ENCODE measurements at places on chromosomes 4 and X.

- DNase-seq = peak; percentile 81
Measured at GRCh38 chrX:102517326-102517725, 787 bp upstream of the TMSB15A start.

DNA sequence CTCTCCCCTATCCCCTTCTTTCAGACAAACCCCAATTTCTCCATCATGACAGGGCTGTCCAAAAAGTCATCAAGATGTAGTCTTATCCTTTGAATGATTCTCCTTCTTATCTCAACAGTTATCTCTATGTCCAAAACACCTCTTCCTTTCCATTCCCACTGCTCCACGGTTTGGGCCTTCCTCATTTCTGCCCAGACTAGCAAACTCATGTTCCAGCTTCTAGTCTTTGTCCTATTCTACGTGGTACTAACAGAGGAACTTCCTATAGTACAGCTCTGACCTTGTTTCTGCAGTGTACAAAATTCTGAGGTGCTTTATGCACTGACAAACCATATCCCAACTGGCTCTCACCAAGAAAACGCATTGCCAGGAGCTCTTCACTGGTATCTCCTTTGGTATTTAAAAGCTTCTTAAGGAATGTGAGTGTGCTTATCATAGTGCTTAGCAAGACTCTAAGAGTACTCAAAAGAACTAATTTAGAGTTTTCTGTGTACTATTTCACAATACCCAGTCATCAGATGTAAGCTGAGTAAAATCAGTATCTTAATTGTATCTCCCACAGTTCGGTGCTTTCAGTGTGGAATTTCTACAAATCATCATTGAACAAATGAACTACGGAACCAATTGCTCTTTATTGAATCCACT, 65.5 kb downstream of the MAML3 start:
- DNase-seq = peak; percentile 57

GRCh38 chr4:71878376-71878775, 94.5 kb upstream of the GC start:
- DNase-seq = no peak

DNA sequence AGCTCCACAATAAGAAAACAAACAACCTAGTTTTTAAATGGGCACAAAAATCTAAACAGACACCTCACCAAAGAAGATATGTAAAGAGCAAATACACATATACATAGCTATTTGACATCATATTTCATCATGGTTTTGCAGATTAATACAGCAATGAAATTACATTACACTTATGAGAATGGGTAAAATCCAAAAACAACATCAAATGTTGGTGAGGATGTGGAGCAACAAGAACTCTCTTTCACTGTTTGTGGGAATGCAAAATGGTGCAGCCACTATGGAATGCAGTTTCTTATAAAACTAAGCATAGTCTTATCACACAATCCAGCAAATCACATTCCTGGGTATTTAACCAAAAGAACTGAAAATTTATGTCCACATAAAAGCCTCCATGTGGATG, 25.0 kb downstream of the TLR6 start:
- DNase-seq = no peak

DNA sequence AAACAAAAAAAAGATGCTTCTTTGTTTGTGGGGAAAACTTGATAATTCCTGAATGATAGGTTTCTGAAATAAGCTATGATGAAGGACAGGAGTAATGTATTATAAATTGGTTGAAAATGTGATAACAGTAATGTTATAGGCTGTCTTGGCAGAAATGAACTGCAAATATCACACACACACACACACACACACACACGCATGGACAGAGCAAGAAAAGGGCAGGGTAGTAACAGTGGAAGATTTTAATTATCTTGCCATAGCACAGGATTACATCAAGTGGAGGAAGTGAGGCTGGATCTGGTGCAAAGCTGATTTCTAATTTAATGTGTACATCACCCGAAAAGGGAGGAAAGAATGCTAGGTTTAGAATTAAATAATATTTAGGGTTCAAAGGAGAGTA, 97.5 kb upstream of the CXXC4 start:
- no peak for DNase-seq

DNA sequence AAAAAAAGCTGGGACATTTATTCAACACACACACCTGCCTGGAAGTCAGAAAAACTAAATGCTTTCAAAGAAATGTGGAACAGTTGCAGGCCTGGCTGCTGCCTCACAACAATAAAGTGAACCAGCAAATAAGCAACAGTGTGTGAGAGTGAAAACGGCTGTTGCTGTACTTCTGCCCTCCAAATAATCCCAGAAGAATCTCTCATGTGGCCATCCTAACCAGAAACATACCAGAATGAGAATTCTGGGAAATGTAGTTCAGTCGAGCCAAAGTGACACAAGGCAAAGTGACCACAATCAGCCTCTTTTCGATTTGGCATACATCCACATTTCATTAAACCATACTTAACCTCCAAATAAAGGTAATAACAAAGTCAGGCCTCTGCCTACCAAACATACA, 204.5 kb downstream of the SLC7A11 start:
- DNase-seq = no peak

- DNase-seq = peak; percentile 84
Measured at GRCh38 chrX:12771445-12772069, 19.7 kb upstream of the PRPS2 start.

DNA sequence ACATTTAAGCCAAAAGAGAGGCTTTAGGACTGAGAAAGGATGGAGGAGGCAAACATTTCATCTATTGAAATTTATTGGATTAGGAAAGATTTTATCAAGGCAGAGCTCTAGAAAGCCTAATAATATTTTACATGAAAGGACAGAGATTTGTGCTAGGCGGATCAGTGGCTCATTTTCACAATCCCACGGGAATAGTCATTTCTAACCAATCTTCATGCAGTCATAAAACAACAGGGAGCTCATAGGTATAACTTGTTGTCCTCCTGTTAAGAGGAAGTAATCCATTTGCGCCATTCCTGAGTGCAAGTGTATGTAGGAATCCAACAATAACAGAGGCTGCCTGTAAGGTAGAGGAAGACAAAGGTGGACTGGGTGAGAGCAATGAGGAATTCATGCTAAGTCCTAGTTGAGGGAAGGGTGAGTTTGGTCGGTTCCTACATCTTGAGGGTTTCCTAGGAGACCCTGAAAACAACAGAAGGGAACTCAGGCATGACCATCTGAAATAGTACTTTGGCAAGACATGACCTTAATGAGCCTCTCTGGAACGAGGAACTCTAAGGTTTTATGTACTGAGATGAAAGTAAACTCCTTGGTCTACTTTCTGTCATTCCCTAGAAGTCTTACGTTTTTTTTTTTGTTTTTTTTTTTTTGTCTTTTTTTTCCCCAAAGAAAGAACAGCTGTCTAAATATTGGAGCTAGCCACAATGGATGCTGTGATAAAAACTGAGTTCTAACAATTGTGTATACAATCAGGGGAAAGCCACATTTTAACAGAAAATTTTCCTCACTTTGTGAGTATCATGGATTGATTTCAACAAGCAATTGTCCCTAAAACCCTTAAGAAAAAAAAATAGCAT, 89.7 kb downstream of the GEMIN8 start:
- DNase-seq = peak; percentile 49

GRCh38 chrX:39605183-39605582, 492.6 kb downstream of the BCOR start:
- no peak for DNase-seq

GRCh38 chr4:125262502-125262901, 52.3 kb upstream of the FAT4 start:
- DNase-seq = no peak

- no peak for DNase-seq
Measured at GRCh38 chr4:27720010-27720766, 859.5 kb downstream of the STIM2 start.

DNA sequence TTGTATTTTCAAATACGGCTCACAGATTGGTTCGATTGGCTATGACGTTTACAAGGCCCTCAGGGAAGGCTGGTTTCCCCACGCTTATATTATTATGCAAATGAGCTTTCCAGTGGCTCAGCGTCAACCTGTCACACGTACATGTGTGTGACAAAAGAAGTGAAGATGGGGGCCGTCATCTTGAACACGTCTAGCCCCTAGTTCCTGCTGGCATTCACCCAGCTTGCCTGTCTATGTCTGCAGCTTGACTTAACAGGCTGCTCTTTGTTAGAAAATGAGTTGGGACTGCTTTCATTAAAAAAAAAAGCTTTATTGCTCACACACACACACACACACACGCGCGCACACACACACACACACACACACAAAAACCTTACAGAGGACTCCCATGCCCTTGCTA, 283.6 kb upstream of the CTSO start:
- DNase-seq = no peak

- DNase-seq = peak; percentile 46
Measured at GRCh38 chr4:158624889-158625478, 46.7 kb downstream of the C4orf46 start.

DNA sequence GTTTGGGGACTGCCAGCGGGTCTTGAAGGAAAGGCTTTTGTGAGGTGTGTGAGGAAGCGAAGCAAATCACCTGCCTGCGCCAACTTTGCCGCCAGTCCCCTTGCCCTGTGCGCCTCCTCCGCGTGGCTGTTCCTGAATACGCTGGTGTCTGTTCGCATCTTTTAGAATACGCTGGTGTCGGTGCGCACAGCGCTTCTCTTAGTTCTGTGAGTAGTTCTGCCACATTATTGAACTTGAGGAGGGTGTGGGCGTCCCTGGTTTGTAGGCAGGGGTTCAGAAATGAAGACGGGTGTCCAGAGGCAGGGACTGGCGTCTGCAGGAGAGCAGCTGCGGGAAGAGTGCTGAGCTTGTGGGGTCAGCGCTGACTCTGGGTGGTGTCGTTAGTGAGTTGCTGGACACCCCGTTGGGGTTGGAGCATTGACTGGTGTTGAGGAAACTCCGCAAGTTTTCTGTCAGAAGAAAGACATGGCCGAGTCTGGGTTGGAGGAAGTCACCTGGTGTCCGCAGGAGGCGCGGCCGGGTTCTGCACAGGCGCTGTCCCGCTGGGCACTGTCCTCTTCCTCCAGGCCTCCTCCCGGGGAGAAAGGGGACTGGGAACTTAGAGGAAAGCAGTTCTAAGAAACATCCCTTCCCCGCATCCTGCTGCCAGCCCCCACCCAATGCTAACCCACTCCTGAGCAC, 930 bp downstream of the ZNF718 start:
- peak; percentile 67 for DNase-seq

DNA sequence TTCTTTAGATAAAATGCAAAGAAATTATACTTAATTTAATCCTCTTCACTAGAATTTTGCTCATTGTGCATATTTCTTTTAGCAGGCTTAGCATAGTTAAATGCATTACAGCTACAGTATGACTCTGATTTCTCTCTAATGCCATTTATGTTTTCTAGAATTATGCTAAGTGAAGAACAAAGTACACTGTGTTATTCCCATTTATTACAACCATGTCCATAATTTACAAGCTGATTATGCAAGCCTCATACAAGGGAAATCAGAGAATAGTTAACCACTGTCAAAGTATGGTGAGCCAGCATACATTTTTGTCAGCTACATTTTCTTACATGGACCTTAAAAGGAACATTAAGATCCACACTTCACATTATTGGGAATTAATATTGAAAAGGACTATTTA, 99.1 kb downstream of the MAB21L2 start:
- DNase-seq = no peak

GRCh38 chr4:155745984-155746383, 12.8 kb upstream of the GUCY1B1 start:
- no peak for DNase-seq

DNA sequence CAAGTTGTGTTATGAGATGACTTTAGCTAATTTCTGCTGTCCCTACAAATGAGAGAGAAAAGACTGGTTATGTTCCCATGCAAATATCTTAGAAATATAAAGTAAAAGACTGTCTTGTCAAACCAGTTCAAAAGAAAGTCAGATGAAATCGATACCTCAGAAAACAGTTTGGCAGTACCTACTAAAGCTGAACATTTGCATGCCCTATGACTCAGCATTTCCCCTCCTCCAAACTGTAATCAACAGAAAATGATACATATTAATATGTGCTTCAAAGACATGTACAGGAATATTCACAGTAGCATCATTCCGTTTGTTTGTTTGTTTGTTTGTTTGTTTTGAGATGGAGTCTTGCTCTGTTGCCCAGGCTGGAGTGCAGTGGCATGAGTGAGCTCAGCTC, 90.3 kb downstream of the ARX start:
- no peak for DNase-seq

GRCh38 chr4:106615410-106615945, 246.9 kb upstream of the GIMD1 start:
- no peak for DNase-seq

- DNase-seq = peak; percentile 93
Measured at GRCh38 chr4:2484993-2485392, 16.1 kb downstream of the RNF4 start.
